ENCODE measurements at places on chromosomes 2 and 18.
A peak's percentile ranks its signal among the peaks of the same experiment; 100 is the strongest.

- peak; percentile 98 for DNase-seq
These were observed at the start of gene SIX2 for GRCh38 chr2:45009303-45009927. Gene SIX2, minus strand, starts transcription at chr2:45009452. Its CDS starts 342 bp downstream, at chr2:45009110.

DNA sequence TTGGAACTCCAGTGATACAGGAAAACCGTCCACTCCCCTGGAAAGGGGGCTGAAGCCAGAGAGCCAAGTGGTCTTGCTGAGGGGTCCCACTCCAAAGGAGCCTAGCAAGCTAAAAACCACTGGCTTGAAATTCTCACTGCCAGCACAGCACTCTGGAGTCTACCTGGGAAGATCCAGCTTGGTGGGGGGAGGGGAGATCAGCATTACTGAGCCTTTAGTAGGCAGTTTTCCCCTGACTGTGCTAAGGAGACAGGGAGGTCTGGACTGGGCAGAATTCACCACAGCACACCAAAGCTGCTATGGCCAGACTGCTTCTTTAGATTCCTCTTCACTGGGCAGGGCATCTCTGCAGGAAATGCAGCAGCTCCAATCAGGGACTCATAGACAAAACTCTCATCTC is 510.7 kb upstream of the LRRTM1 start:
- no peak for DNase-seq

GRCh38 chr18:67467188-67467587 is 49.3 kb downstream of the DSEL start:
- peak; percentile 92 for DNase-seq

DNA sequence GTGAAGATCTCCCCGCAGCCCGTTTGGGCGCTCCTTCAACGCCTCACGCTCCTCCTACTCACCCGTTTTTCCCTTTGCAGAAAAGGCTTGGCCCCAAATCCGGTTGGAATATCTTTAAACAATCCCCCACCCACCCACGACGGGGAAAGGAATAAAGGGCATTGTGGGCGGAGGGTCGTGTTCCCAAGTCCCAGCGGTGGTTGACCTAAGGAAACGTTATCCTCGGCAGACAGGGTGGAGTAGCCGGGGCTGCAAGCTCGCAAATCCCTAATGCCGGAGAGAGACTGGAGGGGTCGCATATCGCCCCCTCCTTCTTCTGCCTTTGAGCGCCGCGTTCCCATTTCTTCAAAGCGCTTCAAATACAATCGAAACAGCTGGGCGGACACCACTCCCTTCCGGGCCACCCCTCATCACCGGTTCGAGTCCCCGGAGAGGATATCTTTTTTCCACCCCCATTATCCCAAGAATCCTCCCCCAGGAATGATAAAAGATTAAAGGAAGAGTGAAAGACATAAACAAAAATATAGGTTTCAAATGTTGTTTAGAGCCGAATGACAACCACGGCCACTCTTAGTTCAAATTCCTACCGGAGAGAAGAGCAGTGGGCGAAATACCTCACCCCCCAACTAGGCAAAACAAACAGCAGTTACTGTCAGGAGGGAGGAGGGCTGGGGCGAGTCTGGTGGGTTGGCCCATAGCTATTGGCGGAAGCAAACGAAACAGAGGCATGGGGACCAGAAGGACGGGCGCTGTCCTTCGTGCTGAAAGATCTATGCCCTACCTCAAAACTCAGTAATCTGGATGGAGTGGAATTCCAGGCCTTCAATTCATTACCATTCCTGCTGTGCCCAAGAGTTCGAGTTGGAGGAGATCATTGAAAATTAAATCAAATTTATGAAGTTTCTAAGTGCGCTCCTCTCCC is 2.8 kb upstream of the GAD1 start:
- peak; percentile 21 for DNase-seq

DNA sequence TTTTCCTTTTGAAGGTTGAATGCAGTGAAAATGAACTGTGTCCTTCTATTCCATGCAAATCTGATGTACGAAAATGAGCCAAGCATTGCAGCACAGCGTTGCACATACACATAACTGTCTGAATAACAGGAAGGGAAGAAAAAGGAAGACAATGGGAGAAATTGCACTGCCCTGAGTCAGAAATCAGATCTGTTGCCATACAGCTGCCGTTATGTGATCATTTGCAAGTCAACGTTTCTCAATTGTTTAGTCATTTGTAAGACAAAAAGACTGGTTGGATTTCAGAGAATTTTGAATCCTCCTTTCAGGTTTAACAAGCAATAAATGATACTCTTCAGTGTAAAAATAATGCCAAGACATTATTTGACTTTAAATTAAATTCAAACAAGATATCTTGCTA is 284.1 kb downstream of the DSEL start:
- no peak for DNase-seq

DNA sequence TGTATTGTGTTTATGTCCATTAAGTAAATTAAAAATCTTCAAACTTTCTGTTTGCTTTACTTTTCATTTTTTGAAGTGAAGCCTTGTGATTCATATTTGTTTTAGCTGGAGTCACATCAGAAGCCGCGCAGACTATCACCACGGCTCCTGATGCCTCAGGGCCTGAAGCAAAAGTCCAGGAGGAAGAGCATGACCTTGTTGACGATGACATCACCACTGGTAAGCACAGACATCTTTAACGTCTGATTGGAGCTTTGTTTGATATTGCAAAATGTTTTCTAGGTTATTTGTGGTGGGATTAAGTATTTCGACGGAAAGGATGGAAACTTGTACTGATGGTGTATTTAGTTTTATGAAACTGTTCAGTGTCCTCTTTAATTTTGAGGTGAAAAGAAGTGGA is 164.8 kb downstream of the WDR7 start:
- DNase-seq, result peak; percentile 29

- DNase-seq, result peak; percentile 9
These were observed 2.9 kb upstream of the LPIN2 start for GRCh38 chr18:3015851-3016250.

GRCh38 chr2:209423562-209424198 is at the start of gene MAP2:
Gene MAP2, plus strand, starts transcription at chr2:209424047. Its CDS starts 229,124 bp downstream, at chr2:209653171.
- peak; percentile 87 for DNase-seq

GRCh38 chr18:24674605-24675004 is 214.2 kb downstream of the HRH4 start:
- DNase-seq, result no peak

DNA sequence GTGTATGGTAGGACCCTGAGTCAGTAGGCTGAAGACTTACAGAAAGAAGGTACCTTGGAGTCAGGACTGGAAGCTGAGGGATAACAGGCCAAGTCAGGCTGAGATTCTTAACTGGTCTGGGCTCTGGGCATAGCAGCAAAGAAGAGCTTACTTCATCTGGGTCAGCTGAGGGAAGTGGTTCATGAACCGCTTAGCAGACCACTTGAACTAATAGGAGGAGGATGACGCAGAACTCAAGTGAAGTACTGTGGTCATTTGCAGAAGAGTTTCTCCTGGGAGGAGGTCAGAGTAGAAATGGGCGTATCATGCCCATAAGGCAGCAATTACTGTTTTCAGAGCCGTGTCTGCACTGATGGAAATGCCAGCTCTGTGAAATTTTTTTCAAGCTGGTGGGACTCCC is 164.5 kb downstream of the LCLAT1 start:
- DNase-seq, result no peak

DNA sequence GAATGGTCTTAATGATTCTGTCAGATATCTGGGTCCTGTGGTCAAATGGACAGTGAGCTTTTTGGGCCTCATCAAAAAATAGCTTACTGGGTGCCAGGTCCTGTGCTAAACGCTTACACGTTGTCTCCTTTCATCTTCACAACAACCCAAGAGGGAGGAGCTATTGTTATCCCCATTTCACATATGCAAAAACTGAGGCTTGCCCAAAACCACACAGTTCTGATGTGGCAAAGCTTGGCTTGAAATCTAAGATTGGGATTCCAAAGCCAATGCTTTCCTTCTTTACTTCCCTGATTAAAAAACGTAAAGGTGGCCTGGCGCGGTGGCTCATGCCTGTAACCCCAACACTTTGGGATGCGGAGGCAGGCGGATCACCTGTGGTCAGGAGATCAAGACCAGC is 69.3 kb downstream of the ACTR2 start:
- DNase-seq, result no peak

DNA sequence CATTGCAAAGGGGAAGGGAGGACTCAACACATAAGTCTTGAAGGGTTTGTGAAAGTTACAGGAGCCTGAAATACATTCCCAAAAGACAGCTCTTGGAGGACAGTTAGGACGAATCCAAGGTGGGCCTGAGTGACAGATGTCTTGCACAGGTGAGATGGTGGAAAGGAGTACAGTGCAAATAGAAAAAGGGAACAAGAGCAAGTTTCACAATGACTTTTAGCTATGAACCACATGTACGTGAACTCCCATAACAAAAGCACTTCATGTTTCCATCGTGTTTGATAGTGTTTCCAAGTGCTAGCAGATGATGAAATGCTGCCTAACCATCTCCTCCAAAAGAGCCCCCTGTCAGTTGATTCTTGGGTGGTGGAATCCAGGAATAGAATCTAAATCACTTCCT is 1.8 kb downstream of the IL18RAP start:
- DNase-seq, result no peak

DNA sequence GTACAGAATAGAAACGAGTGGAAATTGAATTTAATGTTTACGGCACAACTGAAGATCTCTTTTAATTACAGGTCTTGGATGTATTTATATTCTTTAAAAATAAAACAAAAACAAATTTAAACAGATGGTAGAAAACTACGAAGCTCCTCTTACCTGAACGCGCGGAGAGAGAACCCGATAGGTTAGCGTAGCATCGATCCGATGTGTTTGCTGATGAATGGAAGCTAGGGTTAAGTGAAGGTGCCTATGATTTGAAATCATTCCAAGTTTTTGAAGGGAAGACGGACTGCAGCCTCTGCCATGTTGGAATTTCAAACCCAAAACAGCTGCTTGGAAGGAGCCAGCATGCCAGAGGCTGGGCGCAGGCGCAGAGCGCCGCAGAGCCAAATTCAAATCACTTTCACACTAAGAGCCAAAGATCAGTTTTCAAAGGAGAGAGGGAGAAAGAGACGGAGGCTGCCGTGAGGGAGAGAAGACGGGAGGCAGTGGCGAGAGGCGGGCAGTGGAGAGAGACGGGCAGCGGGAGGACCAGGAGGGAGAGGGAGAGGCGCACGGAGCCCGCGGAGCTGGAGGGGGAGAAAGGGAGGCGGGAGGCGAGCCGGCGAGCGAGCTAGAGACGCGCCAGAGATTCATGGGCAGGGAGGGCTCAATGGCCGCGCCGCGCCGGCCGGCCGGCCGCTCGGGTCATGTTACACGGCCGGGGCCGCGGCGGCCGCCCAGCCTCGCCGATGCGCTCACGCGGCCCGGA is at the start of gene FIGN:
FIGN (minus strand) TSS at position 324 of the 748 bp plus-strand sequence. CDS start 1,081 bp downstream, outside the sequence.
- peak; percentile 50 for DNase-seq

- DNase-seq, result no peak
These were observed 17.3 kb upstream of the ASXL2 start for GRCh38 chr2:25895610-25896009.

DNA sequence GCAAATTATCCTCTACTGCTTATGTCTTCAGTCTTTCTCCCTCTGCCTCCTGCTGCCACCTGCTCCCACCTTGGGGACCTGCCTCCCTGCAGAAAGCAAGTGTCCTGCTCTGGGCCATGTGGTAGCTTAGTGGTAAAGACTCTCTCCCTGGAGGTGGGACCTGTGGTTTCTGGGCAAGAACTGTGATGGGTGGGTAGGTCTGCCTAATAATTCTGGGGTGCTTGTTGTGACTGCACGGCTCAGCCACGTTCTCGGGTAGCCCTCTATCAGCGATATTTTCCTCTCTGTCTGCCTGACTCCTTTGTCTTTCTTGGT is 16.4 kb upstream of the CD28 start:
- no peak for DNase-seq

GRCh38 chr2:163119966-163120365 is 281.4 kb upstream of the KCNH7 start:
- DNase-seq, result no peak

- DNase-seq, result no peak
These were observed 68.5 kb downstream of the MOGAT1 start for GRCh38 chr2:222739939-222740338.

- no peak for DNase-seq
These were observed 32.9 kb upstream of the GCG start for GRCh38 chr2:162184821-162185450.

GRCh38 chr2:128580988-128581848 is 262.6 kb upstream of the HS6ST1 start:
- no peak for DNase-seq
